Epithelial cell of proximal tubule (primary cell): ENCODE measurements at places on chromosomes 3 and 15. TPM values are rescaled to one million over a fixed set of nuclear protein-coding genes. Genes with fewer than 3 reads are reported as not detected.

Gene CHRFAM7A
- 0.07 TPM in 1 of 2 replicates, not detected in the other for total RNA-seq

Gene ALPK3
- 24.7 and 30.8 TPM in 2 replicates for total RNA-seq

Gene DAZL
- total RNA-seq, result not detected in 2 replicates

Gene FURIN
- total RNA-seq, result 91.0 and 104 TPM in 2 replicates

Gene CTXN2
- not detected in 2 replicates for total RNA-seq

Gene ROBO1
- total RNA-seq, result 19.4 and 21.6 TPM in 2 replicates

Gene ATP13A5
- total RNA-seq, result not detected in 2 replicates

Gene VPS13C
- total RNA-seq, result 14.7 and 30.2 TPM in 2 replicates

Gene GOLGA8R
- total RNA-seq, result 0.22 TPM in 1 of 2 replicates, not detected in the other

Gene GOLGA6L25
- total RNA-seq, result not detected in 2 replicates

Gene PPARG
- 14.7 and 31.4 TPM in 2 replicates for total RNA-seq

Gene FSIP1
- total RNA-seq, result 1.2 and 1.3 TPM in 2 replicates

Gene SPTBN5
- total RNA-seq, result 0.51 and 0.63 TPM in 2 replicates

Gene MUC4
- 0.52 and 0.72 TPM in 2 replicates for total RNA-seq

Gene CHST13
- 0.29 TPM in 2 replicates for total RNA-seq

Gene CAMP
- total RNA-seq, result not detected in 2 replicates

Gene GNAT1
- total RNA-seq, result not detected in 2 replicates

Gene GRK7
- not detected in 2 replicates for total RNA-seq

Gene TICRR
- 12.0 and 13.1 TPM in 2 replicates for total RNA-seq

Gene FANCD2OS
- total RNA-seq, result not detected in 2 replicates

Gene C2CD4B
- total RNA-seq, result 0.07 and 0.12 TPM in 2 replicates

Gene MCTP2
- 5.0 and 7.5 TPM in 2 replicates for total RNA-seq

Gene SHC4
- 2.2 and 9.3 TPM in 2 replicates for total RNA-seq

Gene SLC28A1
- not detected in 2 replicates for total RNA-seq

Gene GOLGA8G
- total RNA-seq, result not detected in 2 replicates

Gene PCSK6
- 3.7 and 7.3 TPM in 2 replicates for total RNA-seq

Gene PRSS50
- not detected in 2 replicates for total RNA-seq

Gene GRAMD2A
- 1.8 and 5.0 TPM in 2 replicates for total RNA-seq

Gene CLDN16
- 8.5 and 29.7 TPM in 2 replicates for total RNA-seq

Gene CCR2
- total RNA-seq, result not detected in 2 replicates

Gene RAB6B
- total RNA-seq, result 2.8 and 3.5 TPM in 2 replicates
